ENCODE measurements at places on chromosomes 16 and 17. TPM values are rescaled to one million over a fixed set of nuclear protein-coding genes. Genes with fewer than 3 reads are reported as not detected.
A peak's percentile ranks its signal among the peaks of the same experiment; 100 is the strongest.

DNA sequence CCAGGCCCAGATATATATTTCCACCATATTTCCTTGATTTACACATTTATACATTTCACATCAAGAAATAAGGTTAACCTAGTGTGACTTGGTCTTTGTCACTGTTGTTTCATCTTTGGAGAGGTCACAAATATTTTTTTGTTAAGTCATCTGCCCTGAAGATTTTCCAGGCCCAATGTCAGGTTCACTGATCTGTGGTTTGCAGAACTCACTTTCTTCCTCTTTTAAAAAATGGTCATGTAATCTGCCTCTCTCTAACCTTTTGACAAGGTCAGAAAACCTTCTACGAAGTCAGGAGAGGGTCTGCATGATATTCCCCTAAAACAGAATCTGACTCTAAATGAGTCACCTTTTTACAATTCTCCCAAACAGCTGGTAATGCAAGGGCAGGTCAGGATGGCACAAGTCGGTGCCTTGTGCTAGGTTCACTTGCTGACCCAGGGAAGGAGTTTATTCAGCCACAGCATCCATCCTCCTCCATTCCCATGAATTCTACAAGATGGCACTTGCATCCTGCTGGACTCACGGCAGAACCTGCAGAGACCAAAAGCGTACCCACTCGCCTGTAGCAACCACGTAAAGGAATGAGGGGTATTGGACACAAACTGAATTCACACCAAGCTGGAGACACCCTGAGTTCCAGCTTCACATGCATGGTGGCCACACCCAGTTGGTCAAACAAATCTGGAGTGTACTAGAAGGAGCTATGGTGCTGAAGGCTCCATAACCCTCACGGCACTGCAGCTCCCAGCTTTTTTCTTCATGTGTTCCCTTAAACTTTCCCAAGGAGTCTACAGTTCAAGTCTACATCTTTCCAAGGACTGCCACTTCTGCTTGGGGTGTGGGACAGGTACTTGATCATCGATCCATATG, 1.6 kb upstream of the KIAA0513 start:
- DNase-seq: no peak

Gene CTRB2
- 0.78 TPM for total RNA-seq

- DNase-seq: no peak
Measured at GRCh38 chr17:30021708-30022317, 80.4 kb downstream of the EFCAB5 start.

GRCh38 chr16:12195296-12195695, 218.8 kb downstream of the SNX29 start:
- DNase-seq: no peak

Gene CA5A
- not detected for total RNA-seq

Gene CDH3
- total RNA-seq: 9.6 TPM

DNA sequence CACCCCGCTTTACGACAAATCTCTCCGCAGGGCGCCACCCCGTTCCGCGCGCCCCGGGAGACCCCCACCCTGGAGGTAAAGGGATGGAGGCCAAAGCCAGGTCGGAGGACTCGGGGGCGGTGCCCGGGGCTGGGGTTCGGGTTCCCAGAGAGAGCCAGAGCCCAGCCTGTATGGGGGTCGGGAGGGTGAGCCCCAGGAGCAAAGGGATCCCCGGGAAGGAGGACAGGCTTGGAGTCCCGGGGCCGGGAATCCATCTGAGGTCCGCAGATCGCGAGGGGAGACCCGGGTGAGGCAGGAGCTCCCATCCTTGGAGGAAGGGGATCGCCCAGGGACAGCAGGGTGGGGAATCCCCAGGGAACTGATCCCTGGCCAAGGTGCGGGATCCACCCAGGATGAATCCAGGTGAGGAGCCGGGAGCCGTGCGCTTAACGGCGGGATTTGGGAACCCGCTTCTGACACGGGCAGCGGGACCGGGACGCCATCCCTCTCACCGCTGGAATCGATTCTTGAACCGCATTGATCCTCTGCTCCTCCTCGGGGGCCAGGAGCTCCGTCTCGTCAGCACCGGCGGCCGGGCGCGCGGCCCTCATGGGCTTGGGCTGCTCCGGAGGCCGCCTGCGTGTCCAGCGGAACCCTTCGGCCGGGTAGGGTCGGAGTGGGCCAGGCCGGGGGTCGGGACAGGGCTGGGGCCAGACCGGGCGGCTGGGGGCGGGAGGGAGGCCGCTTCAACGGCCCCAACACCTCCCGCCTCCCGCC, at the start of gene MMD:
Gene MMD (minus strand): TSS at position 657 of the 756 bp plus-strand sequence. CDS start 140 bp downstream, at position 517.
- no peak for DNase-seq

GRCh38 chr16:27110524-27110896, 43.8 kb downstream of the C16orf82 start:
- no peak for DNase-seq

- DNase-seq: peak; percentile 87
Measured at GRCh38 chr17:76529224-76530094, 8.1 kb downstream of the CYGB start.

- no peak for DNase-seq
Measured at GRCh38 chr16:3520413-3520812, 19.6 kb downstream of the CLUAP1 start.

DNA sequence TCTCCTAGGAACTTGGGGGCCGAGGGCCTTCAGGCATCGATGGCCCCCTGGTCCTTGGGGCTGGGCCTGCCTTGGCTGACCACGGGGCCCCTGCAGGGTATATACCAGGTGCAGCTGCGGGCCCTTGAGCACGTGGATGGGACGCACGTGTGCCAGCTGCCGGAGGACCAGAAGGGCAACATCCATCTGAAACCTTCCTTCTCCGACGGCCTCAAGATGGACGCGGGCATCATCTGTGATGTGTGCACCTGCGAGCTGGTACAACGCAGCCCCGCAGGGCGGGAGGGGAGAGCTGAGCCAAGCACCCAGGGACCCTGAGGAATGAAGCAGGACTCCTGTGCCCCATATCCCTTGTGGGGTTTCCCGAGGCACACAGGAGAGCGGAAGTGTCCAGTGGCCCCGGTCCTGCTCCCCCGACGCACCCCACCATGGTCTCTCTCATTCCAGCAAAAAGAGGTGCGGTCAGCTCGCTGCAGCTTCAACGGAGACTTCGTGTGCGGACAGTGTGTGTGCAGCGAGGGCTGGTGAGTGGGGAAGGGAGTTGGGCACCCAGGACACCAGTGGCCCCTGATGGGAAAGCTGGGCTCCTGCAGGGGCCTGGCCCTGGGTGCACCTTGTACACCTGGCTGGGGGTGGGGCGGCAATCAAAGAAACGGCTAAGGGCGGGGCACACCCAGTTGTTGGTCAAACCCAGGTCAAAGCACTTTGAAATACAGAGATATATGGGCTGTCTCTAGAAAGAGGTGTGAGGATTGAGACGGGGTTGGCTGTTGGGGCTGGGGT, 10.6 kb downstream of the ITGB4 start:
- DNase-seq: no peak

- DNase-seq: peak; percentile 30
Measured at GRCh38 chr16:86975445-86975844, 341.7 kb downstream of the C16orf95 start.

GRCh38 chr17:42312285-42313130, 24.2 kb downstream of the STAT5A start:
- peak; percentile 90 for DNase-seq

Gene SREBF1
- total RNA-seq: 80.8 TPM

DNA sequence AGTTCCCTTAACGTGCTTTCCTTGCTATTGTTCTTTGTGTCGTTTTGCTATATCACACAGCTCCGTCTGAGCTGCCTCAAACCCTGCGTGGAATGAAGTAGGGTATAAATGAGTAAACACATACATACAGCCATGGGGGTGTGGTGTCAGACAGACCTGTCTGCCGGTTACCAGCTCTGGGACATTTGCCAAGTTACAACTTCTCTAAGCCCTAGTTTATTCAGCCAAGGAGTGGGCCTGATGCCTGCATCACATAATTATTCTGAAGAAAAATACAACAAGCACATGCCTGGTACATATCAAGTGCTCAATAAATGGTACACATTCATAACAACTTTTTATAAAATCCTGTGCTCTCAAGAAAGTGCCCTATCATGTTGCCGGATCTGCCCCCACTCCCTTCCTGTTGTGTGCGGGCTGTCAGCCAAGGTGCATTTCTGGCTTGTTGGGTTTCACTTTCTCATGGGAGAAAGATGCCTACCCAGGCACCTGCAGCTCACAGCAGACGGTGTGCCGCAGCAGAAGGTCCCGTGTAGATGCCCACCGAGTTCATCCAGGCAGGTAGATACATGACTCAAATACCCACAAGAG, 30.5 kb downstream of the SMPD3 start:
- peak; percentile 78 for DNase-seq

Gene ERAL1
- 24.4 TPM for total RNA-seq

GRCh38 chr16:4803898-4804762, 1.7 kb upstream of the ROGDI start:
- no peak for DNase-seq

- DNase-seq: no peak
Measured at GRCh38 chr17:40818343-40818732, 4.1 kb downstream of the KRT10 start.

- no peak for DNase-seq
Measured at GRCh38 chr17:3575511-3575910, 17.9 kb upstream of the TRPV3 start.

DNA sequence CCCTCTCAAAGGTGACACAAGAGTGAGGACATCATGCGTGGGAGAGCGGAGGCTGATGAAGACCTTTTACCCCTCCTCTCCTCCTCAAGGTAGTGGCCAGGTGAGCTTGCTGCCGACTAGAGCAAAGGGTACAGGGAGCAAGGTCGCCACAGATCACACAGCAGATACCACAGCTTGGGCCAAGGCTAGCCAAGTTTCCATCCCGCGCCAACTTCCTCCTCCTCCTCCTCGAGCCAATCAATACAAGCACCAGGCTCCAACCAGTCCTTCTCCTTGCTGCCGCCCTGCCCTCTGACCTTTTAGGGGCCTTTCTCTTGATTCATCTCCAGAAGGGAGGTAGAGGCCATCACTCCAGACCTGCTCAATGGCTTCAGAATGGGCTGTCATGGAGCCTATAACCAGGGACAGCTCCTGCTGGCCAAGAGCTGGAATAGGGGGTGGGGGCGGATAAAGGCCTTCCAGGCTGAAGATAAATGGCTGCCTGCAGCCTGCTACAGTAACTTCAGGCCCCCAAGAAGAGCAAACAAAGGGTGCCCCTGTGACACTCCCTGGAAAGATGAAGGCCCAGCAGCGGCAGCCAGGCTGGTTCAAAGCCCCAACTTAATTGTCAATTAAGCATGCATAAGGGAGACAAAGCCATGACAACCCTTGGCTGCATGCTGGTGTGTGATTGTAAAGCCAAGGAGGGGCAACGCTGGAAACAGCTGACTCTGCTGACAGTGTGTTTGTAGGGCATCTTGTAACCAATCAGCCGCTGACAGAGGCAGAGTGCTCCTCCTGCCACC, 17.8 kb downstream of the HNF1B start:
- no peak for DNase-seq

- no peak for DNase-seq
Measured at GRCh38 chr16:84618581-84619460, 943 bp upstream of the COTL1 start.

Gene MT4
- total RNA-seq: not detected

GRCh38 chr16:67563708-67564468, 1.6 kb downstream of the CTCF start:
- no peak for DNase-seq

- peak; percentile 73 for DNase-seq
Measured at GRCh38 chr16:17070882-17071592, 399.7 kb downstream of the XYLT1 start.

DNA sequence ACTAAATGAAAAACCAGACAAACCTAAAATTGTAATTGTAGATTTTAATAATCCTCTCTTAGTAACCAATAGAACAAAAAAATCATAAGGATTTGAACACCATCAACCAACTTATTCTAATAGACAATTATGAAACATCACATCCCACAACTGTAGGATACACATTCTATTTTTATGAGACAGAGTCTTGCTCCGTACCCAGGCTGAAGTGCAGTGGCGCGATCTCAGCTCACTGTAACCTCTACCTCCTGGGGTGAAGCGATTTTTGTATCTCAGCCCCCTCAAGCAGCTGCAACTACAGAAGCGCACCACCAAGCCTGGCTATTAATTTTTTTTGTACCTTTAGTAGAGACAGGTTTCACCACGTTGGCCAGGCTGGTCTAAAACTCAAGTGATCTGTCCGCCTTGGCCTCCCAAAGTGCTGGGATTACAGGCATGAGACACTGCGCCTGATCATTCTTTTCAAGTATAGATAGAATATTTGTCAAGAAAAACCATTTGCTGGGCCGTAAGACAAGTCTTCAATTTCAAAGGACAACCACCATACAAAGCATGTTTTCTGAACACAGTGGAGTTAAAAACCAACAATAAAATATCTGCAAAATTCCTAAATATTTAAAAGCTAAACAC, 49.8 kb downstream of the CREBBP start:
- no peak for DNase-seq

Gene TPSD1
- total RNA-seq: 9.4 TPM

DNA sequence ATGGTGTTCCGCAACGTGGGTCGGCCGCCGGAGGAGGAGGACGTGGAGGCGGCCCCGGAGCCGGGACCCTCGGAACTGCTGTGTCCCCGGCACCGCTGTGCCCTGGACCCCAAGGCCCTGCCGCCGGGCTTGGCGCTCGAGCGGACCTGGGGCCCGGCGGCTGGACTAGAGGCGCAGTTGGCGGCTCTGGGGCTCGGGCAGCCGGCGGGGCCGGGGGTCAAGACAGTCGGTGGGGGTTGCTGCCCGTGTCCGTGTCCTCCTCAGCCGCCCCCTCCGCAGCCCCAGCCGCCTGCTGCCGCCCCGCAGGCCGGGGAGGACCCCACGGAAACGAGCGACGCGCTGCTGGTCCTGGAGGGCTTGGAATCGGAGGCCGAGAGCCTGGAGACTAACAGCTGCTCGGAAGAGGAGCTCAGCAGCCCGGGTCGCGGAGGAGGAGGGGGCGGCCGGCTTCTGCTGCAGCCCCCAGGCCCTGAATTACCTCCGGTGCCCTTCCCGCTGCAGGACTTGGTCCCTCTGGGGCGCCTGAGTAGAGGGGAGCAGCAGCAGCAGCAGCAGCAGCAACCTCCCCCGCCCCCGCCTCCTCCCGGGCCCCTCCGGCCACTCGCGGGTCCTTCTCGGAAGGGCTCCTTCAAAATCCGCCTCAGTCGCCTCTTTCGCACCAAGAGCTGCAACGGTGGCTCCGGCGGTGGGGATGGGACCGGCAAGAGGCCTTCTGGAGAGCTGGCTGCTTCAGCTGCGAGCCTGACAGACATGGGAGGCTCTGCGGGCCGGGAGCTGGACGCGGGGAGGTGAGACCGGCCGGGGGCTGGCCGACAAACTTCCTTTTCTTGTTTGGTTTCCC, 821 bp downstream of the SOCS7 start:
- DNase-seq: peak; percentile 77

GRCh38 chr17:78806451-78806850, 24.4 kb upstream of the CYTH1 start:
- no peak for DNase-seq

Gene ABCC6
- total RNA-seq: 42.5 TPM

Gene CACNG5
- total RNA-seq: not detected

- DNase-seq: no peak
Measured at GRCh38 chr16:47734081-47734857, 273.1 kb downstream of the PHKB start.

- DNase-seq: no peak
Measured at GRCh38 chr17:76568811-76569221, 16.8 kb downstream of the ST6GALNAC2 start.

Measured in upper lobe of right lung (tissue), 1 donor.